Germinal center (tissue), 1 donor: ENCODE measurements at places on chromosomes 1 and 21.

- DNase-seq, result no peak
These were observed 237.8 kb downstream of the FMN2 start for GRCh38 chr1:240329443-240329842.

DNA sequence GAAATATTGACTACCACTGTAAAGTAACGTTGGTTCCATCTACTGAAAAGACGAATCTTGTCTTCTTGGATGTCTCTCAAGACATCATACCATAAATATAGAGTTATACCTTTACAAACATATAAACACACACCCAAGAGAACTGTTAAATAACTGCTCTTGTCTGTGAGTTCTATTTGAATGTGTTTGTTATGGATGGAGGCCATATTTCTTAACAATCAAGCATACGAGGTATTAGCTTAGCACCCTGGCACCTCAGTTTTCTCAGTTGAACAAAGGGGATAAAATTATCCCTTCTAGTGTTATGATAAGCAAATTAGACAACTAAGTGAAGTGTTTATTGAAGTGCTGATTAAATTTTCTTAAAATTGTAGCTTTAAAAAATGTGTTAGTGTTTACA, 336.6 kb upstream of the ZRANB2 start:
- DNase-seq, result no peak

DNA sequence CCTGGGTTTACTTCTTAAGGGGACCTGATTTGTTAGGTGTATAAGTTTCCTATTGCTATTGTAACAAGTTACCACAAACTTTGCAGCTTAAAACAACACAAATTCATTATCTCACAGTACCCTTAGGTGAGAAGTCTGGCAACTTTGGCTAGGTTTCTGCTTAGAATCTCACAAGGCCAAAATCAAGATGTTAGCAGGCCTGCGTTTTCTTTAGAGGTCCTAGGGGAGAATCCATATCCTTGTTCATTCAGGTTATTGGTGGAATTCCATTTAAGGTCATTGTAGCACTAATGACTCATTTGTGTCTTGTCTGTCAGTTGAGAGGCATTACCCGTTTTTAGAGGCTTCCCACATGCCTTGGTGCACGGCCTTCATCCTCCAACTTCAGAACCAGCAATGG, 8.2 kb upstream of the SH2D1B start:
- DNase-seq, result no peak

DNA sequence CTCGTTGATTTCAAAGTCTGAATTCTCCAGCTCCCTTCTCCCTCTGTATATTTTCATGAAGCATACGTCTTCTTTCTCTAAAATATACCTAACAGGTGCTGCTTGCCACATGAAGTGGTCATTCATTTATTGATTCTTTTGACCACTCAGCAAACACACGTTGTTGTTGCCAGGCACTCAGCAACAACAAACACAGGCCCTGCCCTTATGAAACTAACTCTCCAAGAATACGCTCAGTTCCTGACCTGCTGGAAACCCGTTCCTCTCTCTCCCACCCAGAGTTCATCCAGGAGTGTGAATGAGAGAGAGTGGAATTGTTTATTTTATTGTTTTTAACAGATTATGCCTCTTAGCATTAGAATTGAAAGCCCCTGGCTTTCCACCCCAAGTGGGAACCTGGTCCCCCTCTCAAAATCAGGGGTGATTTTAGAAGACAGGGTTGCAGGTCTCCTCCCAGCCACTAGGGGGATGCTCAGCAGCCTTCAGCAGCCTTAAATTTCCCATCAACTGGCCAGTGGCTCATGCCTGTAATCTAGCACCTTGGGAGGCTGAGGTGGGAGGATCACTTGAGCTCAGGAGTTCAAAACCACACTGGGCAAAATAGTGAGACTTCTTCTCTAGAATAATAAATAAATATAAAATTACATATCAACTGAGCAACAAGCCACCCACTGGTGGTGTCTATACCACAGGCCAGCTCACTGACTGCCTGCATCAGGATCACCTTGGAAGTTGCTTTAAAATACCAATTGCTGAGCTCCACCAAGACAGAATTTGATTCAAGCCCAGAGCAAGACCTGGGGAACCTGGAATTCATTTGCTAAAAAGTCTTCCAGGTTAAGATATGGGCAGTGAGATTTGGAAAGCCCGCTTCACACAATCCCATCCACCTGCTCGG, 181.0 kb upstream of the KLHDC7A start:
- peak; percentile 63 for DNase-seq

GRCh38 chr1:183998045-183998444, 39.5 kb downstream of the COLGALT2 start:
- no peak for DNase-seq

- no peak for DNase-seq
These were observed 14.6 kb downstream of the TRIM46 start for GRCh38 chr1:155188268-155188667.

DNA sequence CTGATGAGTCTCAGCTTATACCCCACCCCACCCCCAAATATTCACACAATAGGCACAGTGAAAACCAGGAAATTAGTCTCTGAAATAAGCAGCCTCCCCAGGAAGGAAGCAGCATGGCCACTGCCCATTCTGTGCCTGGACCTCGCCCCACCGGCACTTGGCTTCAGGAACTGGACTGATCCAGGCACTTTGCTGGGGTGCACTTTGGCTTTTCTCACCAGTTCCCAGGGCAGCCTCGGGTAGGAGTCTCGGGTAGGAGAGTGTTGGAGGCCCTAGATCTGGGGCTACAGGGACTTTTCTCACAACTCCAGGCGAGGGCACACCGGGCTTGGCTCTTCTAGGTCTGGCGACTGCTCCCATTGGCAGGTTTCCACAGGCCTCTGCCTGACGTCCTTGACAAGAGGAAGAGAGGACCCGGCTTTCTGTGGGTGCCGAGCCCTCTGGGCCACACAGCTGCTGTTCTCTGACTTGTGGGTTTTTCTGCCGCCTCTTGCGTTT, 18.7 kb downstream of the ADARB1 start:
- no peak for DNase-seq

GRCh38 chr1:92475029-92475428, 11.7 kb downstream of the GFI1 start:
- no peak for DNase-seq

GRCh38 chr1:214548988-214549387, 2.4 kb downstream of the PTPN14 start:
- DNase-seq, result no peak

DNA sequence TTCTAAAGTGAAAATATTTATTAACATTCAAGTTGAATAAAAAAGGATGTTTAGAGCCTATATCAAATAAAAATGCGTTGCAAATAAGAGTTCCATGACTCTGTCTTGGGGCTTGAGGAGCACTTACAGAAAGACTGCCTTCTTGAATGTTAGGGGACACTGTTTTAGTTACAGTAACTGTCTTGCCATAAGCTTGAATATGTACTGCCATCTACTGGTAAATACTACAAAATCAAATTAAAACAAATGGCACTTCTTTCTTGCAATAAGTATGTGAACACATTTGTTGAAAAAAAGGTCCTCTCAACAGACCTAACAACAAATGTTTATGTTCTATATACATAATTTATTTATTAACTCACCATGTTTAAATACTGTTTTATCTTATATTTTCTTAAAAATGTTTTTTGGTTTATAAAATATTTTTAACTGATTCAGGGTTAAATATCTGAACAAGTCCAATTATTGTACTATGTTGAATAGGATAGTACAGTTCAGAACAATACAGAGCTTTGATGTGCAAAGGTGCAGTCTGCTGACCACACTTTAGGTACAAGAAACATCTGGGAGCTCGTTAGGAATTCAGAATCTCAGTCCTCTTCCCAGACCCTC, 199.5 kb downstream of the LRRIQ3 start:
- DNase-seq, result no peak

DNA sequence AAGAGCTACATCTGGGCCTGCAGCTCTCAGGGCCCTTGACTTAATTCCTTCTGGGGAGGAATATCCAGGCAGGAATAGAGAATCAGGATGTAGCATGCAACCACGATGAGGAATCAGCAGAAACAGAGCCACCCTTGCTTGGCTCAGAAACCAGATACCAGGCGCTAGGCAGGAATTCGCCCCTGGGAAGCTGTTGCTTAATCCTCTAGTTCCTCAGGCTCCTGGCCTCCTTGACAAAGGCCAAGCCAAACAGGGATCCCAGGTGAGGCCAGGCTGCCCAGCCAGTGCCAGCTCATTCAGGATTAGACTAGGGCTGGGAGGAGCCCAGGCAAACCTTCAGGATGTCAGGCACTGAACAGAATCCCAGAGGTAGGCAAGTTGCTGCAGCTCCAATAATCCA, 48.2 kb upstream of the IRF2BP2 start:
- DNase-seq, result no peak

GRCh38 chr1:246114369-246114768, 392.7 kb downstream of the SMYD3 start:
- DNase-seq, result no peak

GRCh38 chr21:26751305-26751704, 93.9 kb downstream of the ADAMTS1 start:
- no peak for DNase-seq

DNA sequence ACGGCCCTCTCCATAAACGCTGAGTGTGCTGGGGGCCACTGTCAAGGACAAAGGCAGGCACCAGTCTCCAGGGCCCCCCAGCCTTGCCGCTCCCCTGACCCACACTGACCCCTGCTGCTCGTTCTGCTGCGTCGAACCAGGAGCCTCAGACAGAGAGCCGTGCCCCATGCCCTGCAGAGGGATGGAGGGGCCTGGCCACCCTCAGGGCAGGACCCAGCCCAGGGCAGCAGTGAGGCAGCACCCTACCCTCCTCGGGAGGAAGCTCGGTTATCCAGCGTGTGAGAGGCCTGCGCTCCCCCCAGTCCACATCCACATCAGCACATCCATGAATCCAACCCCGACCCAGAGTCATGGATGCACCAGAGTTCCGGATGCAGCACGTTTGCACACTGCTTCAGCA, 15.1 kb downstream of the WDR4 start:
- no peak for DNase-seq

DNA sequence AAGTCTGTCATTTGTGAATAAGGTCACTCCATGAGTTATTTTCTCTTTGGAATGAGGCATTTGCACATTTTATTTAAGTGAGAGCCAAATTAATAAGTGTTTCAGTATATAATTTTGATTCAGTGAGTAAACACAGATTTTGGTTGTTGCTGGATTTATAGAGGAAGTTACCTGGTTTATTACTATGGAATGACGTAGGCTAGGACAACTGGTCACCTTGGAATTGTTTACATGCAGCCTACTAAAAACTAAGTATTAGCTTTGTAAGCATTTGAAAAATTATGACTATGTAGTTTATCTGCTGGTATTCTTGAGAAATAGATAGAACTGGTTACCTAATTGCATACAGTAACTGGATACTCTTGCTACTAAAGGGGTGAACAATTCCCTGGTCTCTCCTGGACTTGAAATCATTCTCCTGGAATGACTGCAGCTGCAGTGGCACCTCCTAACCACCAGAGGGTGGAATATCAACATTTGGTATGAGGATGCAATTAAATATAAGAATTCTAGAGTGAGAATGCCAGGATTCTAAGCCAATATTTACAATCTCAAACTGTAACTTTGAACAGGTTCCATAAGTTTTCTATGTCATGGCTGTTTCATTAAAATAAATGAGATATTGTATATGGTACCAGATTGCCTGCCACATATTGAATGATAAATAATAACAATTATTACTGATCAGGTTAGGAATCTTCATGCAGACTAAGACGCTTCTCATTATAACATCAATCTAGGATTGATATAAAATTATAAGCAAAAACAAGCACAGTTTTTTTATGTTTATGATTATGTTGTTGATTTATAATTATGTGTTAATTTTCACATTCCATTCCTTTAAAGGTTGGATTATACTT, 3.5 kb upstream of the KRTAP27-1 start:
- no peak for DNase-seq

DNA sequence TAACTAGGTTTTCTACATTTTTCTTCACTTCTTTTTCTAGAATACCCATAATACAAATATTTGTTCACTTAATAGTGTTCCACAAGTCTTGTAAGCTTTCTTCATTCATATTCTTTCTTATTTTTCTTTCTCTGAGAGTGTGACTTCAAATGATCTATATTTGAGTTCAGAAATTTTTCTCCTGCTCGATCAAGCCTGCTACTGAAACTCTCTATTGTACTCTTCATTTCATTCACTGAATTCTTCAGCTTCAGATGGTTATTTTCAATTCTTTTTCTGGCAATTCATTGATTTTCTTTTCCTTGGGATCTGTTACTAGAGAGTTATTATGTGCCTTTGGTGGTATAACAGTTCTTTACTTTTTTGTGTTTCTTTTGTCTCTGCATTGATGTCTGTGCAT, 82.5 kb upstream of the CAMK1G start:
- no peak for DNase-seq

GRCh38 chr1:214445199-214445598, 106.2 kb downstream of the PTPN14 start:
- no peak for DNase-seq

- no peak for DNase-seq
These were observed 1.3 kb downstream of the GORAB start for GRCh38 chr1:170533298-170533697.
